ENCODE measurements at places on chromosomes 11 and 22. TPM values are rescaled to one million over a fixed set of nuclear protein-coding genes. Genes with fewer than 3 reads are reported as not detected.

DNA sequence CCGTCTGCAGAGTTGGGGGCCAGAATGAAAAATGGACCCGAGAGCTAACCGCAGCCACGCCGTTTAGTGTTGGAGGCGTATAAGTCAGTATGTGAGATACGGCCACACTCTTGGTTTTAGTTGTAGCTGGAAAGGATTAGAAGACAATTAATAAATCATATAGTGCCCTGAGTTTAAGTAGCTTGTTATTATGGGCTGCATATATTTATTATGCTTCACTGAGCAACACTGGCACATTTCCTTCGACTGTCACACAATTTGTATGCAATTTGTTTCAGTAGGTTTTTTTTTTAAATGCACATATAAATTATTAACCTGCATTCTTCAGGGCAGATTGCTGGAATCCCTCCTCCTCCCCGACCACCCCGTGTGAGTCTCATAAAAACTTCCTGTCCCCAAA, 56.9 kb downstream of the PKNOX2 start:
- no peak for DNase-seq

DNA sequence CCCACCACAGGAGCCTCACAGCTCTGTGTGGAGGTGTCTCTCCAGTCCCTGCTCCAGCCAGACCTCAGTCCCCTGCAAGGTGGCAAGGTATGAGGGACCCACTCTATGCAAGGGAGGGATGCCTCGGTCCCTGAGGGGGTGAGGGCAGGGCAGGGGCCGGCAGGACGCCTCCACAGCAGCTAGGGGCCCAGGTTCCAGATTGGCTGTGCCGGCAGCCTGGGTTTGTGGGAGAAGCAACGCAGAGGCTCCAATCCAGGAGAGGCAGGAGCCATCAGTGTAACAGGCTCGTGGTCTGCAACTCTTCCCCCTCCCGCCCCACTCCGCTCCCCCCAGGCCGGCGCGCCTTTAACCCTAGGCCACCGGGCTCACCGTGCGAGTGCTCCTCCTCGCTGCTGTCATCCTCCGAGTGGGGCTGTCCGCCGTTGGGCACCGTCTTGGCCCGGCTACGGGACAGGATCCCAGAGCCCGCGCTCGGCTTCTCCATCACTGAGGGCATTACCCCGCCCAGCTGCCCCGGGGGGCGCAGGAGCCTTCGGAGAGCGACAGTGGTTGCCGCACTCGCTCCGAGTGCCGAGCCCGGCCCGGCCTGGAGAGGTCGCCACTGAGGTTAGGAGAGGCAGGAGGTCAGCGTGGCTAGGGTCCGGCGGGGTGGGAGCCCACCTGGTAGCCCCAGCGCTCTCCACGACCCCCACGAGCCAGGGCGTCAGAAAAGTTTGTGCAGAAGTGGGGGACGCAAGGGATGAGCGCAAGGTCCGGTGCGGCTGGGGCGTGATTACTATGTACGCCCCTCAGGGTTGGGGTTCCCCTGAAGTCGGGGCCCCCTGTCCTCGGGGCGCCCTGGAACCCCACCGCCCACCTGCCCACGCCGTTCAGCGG, 765 bp downstream of the RCOR2 start:
- DNase-seq = peak; percentile 63

GRCh38 chr11:19279451-19279850, 38.7 kb upstream of the E2F8 start:
- DNase-seq = no peak

DNA sequence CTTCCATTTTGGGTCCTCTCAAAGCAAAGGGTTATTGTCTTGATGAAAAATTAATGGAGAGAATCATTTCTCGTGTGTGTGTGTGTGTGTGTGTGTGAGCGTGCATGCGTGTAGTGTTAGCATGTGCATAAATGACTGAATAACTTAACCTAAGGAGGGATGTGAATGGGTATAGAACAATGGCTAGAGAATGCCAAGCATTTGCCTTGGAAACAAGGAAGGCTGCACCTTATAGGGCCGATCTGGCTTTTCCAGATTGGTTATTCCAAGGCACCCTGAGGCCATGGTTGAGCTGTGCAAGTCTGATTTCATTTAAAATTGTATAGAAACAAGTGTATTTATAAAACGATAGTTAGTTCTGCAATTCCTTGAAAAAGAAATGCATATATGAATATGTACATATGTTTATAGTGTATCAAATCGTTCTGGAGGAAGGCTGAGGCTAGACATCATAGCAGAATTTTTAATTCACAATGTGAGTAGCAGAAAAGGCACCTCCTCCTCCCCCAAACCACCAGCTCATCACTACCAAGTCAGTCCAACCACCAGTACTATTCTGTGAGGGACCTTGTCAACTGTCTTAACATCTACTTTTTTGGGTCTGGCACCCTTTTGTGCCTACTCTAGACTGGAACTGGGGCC, 322.7 kb upstream of the ISX start:
- DNase-seq = no peak

- DNase-seq = no peak
These were observed 3.8 kb downstream of the CFAP300 start for GRCh38 chr11:102050927-102051575.

RASL10A gene
- total RNA-seq = 0.78 TPM

DNA sequence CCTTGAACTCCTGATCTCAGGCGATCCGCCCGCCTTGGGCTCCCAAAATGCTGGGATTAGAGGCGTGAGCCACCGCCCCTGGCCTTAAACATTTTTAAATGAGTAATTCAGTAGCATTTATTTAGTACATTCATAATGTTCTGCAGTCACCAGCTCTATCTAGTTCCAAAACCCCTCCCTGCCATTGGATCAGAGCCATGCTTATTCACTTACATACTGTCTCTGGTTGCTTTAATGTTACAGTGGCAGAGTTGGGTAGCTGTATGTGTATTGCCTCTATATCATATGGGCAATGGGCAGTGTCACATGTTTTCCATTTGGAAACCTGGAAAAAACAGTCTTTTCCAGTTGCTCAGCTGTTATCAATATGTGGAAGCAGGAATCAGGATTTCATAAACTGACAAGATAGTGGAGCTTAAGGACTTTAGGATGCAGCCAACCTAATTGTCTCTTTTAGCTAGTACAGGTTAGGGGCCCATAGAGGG, 10.5 kb downstream of the COA4 start:
- DNase-seq = no peak

DNA sequence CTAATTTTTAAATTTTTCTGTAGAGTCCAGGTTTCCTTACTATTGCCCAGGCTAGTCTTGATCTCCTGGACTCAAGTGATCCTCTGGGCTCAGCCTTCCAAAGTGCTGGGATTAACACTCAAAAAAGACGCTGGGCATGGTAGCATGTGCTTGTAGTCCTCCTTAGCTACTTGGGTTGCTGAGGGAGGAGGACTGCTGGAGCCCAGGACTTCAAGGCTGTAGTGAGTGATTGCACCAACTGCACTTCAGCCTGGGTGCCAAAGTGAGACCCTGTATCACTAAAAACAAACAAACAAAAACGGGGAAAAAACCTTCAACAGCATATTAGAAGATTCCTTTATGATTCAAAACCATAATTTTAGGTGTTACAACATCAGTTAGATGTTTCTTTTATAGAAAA, 44.6 kb downstream of the RSF1 start:
- DNase-seq = no peak

GRCh38 chr11:134372961-134373360, 39.1 kb downstream of the B3GAT1 start:
- DNase-seq = no peak

PPFIBP2 gene
- 13.7 TPM for total RNA-seq

TIGD3 gene
- 4.0 TPM for total RNA-seq

- DNase-seq = no peak
These were observed 3.2 kb downstream of the CD6 start for GRCh38 chr11:60974726-60975125.

DNA sequence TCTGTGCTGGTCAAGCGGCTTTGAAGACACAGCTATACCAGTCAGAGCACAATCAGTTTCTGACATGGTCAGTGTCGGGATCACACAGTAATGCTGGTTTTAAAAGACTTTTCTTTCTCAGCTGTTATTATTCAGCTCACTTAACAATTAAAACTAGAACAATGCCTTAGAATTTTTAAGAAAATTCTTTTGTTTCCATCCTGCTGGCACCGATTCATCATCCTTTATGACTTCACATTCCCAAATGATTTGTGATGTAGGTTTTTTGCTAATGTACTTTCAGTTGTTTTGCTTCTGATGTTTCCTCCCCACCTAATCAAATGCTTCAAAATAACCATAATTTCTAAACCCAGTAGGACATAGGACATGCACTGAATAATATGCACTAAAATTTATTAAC, 34.5 kb upstream of the OLFML1 start:
- DNase-seq = no peak

MS4A4E gene
- total RNA-seq = not detected

GRCh38 chr11:74057249-74058151, 48.6 kb upstream of the UCP3 start:
- DNase-seq = no peak

VSTM5 gene
- total RNA-seq = not detected
